ENCODE measurements at places on chromosomes 2 and 18.

DNA sequence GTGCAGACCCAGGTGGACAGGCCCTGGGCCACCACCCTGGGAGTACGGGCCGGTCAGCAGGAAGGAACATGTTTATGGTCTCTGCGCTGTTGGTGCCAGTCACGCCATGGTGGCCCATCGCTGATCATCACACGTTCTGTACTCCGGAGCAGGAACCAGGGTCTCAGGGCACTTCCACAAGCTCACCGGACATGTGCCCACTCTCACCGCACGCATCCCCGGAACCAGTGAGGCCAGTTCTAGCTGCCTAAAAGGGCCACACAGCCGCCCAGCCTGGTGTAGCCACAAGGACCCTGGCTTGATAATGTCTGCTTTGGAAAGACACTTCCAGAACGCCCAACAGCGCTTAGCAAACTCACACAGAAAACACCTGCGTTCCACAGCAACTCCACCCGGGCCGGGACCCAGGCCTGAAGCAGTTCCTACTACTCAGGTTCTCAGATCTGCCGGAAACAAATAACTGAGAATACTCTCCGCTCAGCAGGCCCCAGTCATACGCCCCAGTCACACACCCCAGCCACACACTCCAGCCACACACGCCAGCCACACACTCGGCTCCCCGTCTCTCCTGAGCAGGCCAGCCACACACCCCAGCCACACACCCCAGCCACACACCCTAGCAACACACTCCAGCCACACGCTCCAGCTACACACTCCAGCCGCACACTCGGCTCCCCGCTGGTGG lies 123.3 kb downstream of the HDAC4 start:
- H3K4me1 ChIP-seq: peaks cover 38% of the 10 kb centered on the region
- no peaks in the 10 kb centered on the region for H3K27me3 ChIP-seq
- no peak overlapping the region for H3K4me3 ChIP-seq
- peak; percentile 60 for DNase-seq

- DNase-seq: no peak
- H3K27ac ChIP-seq: no peak overlapping the region
- peak overlapping the region; percentile 12 for H3K4me3 ChIP-seq
- H3K4me1 ChIP-seq: peaks cover 30% of the 10 kb centered on the region
These were observed 12.2 kb upstream of the ARL5A start for GRCh38 chr2:151840216-151841046.

GRCh38 chr2:18664421-18664820 lies 75.1 kb upstream of the NT5C1B start:
- H3K36me3 ChIP-seq: no peaks in the 10 kb centered on the region
- no peak overlapping the region for H3K27ac ChIP-seq
- H3K4me1 ChIP-seq: peaks cover 16% of the 10 kb centered on the region
- DNase-seq: no peak

DNA sequence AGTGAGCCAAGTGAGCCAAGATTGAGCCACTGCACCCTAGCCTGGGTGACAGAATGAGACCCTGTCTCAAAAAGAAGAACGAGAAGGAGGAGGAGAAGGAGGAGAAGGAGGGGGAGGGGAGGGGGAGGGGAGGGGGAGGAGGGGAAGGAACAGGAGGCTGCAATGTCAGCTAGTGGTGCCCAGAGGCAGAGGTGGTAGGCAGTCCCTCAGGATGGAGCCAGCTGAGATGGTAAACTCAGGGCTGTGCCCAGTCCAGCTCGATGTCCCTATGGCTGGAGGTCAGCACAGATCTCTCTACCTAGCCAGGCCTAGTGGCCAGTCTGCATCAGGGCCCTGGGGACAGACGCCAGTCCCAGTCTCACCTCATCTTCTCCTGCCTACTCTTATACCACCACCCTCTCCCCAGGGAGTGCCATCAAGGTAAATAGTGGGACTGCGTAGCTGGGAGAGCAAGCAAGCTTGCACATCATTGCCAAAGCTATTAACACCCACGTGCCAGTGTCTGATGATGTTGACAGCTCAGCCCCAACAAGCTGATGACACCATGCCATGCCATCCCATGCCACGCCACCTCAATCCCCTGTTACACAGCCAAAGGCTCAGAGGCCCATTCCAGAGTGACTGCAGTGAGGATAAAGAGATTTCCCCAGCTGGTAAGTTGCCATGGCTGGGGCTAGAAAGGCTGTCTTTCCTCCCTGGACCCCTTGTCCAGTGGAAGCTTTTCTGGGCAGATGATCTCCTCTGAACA lies 7.6 kb upstream of the PLB1 start:
- H3K27me3 ChIP-seq: peaks cover 27% of the 10 kb centered on the region
- no peak overlapping the region for H3K4me3 ChIP-seq
- DNase-seq: no peak
- H3K36me3 ChIP-seq: no peaks in the 10 kb centered on the region
- no peaks in the 10 kb centered on the region for H3K4me1 ChIP-seq

DNA sequence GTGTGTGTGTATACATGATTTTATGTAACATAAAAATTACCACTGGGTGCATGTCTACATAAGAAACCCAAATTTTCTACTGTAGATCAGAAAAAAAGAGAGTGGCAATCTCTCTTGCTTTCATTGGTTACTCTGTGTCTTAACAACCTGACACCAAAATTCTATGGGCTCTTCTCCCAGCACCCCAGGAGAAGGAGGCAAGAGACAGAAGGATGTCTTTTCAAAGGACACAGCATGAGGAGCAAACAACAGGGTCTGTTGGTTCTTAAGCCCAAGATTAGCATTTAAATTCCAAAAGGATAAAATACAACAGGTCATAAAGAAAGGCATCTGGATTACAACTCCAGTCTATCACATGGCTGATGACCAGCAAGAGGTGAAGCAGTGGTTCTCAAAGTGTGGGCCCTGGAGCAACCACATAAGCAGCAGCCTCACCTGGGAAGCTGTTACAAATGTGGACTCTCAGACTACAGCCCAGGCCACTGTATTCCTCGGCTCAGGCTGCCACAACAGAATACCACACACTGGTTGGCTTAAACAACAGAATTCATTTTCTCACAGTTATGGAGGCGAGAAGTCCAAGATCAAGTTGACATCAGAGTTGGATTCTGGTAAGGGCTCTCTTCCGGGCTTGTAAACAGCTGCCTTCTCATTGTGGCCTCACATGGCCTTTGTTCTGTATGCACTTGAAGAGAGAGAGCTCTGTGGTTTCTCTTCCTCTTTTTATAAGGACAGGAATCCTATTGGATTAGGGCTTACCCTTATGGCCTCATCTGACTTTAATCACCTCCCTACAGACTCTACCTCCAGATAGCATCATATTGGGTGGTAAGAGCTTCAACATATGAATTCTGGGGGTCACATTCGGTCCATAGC lies 79.8 kb upstream of the RNF152 start:
- H3K4me3 ChIP-seq: no peak overlapping the region
- no peaks in the 10 kb centered on the region for H3K4me1 ChIP-seq
- H3K27ac ChIP-seq: no peak overlapping the region
- no peaks in the 10 kb centered on the region for H3K36me3 ChIP-seq
- no peak for DNase-seq
- no peaks in the 10 kb centered on the region for H3K27me3 ChIP-seq

- no peaks in the 10 kb centered on the region for H3K27me3 ChIP-seq
- H3K27ac ChIP-seq: no peak overlapping the region
- H3K4me3 ChIP-seq: no peak overlapping the region
- no peak for DNase-seq
- no peaks in the 10 kb centered on the region for H3K4me1 ChIP-seq
- H3K36me3 ChIP-seq: no peaks in the 10 kb centered on the region
These were observed 848.0 kb upstream of the FAM98A start for GRCh38 chr2:34447097-34447496.

- peak overlapping the region; percentile 13 for H3K4me3 ChIP-seq
- peaks cover 42% of the 10 kb centered on the region for H3K4me1 ChIP-seq
- no peaks in the 10 kb centered on the region for H3K36me3 ChIP-seq
- DNase-seq: no peak
- peak overlapping the region; percentile 74 for H3K27ac ChIP-seq
These were observed 57.9 kb downstream of the LIPG start for GRCh38 chr18:49619801-49620200.

DNA sequence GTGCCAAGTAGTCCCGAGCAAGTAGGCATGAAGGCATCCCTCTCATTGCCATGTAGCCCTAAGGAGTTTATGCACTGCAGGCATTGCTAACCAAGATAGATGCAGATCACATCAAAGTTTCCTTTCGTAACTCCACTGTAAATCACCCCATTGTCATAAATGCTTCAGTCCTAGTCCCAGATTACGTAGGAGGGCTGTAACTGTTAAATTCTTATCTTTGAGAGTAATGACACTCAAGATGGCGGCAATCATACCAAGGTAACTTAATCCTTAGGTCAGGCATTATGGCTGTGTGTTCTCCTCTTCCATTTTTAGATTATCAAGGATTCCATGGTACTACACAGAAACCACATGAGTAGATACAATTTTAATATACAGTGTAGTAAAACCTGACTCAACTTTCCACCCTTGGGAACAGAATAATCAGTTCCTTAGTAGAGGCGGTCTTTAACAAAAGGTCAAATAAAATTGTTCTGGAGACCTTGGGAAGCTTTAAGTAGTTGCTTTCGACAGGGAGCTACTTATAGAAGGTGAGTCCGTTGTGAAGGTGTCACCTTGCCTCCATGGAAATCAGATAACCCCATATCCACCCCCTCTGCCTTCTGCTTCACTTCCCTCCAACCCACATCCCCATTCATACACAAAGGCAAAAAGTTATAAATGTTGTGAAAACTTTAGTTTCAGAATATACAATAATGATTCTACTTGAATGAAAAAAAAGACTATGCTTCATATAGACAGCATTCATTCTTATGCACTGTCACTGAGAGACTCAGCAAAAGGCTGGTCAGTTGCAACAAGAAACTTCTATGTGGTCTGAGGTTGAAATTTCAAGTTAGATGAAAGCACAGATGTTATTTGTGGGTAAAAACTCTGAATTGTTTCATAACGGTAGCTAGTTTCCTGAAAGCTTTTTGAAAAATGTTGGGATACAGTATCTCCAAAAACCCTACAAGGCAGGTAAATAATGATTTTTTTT lies 64.8 kb upstream of the GALNT5 start:
- no peak for DNase-seq
- no peak overlapping the region for H3K27ac ChIP-seq

- DNase-seq: no peak
- no peak overlapping the region for H3K4me3 ChIP-seq
- peaks cover 9% of the 10 kb centered on the region for H3K4me1 ChIP-seq
- no peaks in the 10 kb centered on the region for H3K27me3 ChIP-seq
- H3K36me3 ChIP-seq: no peaks in the 10 kb centered on the region
- no peak overlapping the region for H3K27ac ChIP-seq
These were observed 296.5 kb downstream of the NOL4 start for GRCh38 chr18:33928231-33928630.

DNA sequence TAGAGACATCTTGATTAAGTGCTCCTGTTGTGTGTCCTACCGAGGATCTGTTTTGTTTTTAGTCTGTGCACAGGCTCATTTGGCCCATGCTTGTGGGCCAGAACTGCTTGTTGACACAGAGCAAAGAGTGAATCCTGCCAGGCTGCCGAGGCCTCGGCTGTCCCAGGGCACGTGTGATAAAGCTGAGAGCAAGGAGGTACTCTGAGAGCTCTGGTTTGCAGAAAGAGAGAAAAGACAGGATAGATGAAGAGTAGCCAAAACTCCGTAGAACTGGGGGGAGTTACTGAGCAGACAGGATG lies 175.1 kb downstream of the FAM210A start:
- no peak overlapping the region for H3K4me3 ChIP-seq
- H3K36me3 ChIP-seq: no peaks in the 10 kb centered on the region
- peaks cover 6% of the 10 kb centered on the region for H3K4me1 ChIP-seq
- peaks cover 36% of the 10 kb centered on the region for H3K27me3 ChIP-seq
- DNase-seq: no peak

- H3K27me3 ChIP-seq: peaks cover 3% of the 10 kb centered on the region
- H3K4me3 ChIP-seq: peak overlapping the region; percentile 20
- H3K36me3 ChIP-seq: peaks cover 3% of the 10 kb centered on the region
- H3K27ac ChIP-seq: peak overlapping the region; percentile 89
- peaks cover 14% of the 10 kb centered on the region for H3K4me1 ChIP-seq
- no peak for DNase-seq
These were observed 43.9 kb downstream of the FOSL2 start for GRCh38 chr2:28436525-28437051.

- no peak overlapping the region for H3K27ac ChIP-seq
- no peak for DNase-seq
- no peaks in the 10 kb centered on the region for H3K4me1 ChIP-seq
- no peaks in the 10 kb centered on the region for H3K27me3 ChIP-seq
These were observed 14.0 kb upstream of the MCFD2 start for GRCh38 chr2:46929612-46930011.

GRCh38 chr2:54572262-54572635 lies 116.1 kb downstream of the SPTBN1 start:
- no peak for DNase-seq
- peaks cover 66% of the 10 kb centered on the region for H3K4me1 ChIP-seq
- no peaks in the 10 kb centered on the region for H3K27me3 ChIP-seq
- H3K4me3 ChIP-seq: peak overlapping the region; percentile 61
- peaks cover 15% of the 10 kb centered on the region for H3K36me3 ChIP-seq

DNA sequence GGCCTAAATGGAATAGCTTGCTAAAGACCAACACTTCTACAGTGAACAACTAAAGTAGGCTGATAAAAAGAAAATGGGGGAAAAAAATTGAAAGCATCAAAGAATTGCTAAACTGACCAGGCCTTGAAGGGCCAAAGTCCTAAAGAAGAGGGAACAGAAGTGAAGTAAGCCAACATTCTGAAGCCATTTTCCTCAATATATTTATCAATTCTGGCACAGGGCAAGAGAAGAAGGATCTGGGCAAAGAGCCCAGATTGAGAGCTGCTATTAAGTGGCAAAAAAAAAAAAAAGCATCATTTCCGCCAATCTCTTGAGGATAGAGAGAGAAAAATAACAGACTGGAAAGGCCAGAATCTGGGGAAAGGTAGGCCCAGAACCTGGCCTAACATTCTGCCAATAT lies 25.7 kb downstream of the FANCL start:
- no peak overlapping the region for H3K27ac ChIP-seq
- DNase-seq: no peak
- H3K4me3 ChIP-seq: no peak overlapping the region
- H3K36me3 ChIP-seq: peaks cover 51% of the 10 kb centered on the region

- H3K4me1 ChIP-seq: no peaks in the 10 kb centered on the region
- H3K4me3 ChIP-seq: no peak overlapping the region
- no peak for DNase-seq
- H3K36me3 ChIP-seq: no peaks in the 10 kb centered on the region
- peaks cover 3% of the 10 kb centered on the region for H3K27me3 ChIP-seq
These were observed 11.7 kb upstream of the SERPINB5 start for GRCh38 chr18:63465059-63465458.

DNA sequence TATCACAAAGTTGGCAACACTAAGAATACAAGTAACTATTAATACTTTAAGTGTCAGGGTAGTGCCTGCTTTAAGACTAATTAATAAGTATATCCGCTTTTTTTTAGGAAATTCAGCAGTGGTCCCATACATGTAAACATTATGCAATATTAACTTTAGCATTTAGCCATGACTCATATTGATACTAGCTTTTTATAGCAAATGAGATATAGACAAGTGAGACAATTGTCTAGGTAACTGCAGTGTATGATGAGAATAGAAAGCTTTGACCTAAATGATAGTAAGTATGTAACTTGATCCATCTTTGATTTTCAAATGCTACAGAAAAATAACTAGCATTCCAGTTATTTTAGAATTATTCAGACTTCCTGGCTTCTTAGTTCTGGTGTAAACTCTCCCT lies 27.4 kb upstream of the VRK2 start:
- H3K4me3 ChIP-seq: no peak overlapping the region
- no peak for DNase-seq
- H3K27me3 ChIP-seq: no peaks in the 10 kb centered on the region
- no peaks in the 10 kb centered on the region for H3K36me3 ChIP-seq
- no peaks in the 10 kb centered on the region for H3K4me1 ChIP-seq
